NAMALWA (cell line): ENCODE measurements at places on chromosomes 4 and X.

DNA sequence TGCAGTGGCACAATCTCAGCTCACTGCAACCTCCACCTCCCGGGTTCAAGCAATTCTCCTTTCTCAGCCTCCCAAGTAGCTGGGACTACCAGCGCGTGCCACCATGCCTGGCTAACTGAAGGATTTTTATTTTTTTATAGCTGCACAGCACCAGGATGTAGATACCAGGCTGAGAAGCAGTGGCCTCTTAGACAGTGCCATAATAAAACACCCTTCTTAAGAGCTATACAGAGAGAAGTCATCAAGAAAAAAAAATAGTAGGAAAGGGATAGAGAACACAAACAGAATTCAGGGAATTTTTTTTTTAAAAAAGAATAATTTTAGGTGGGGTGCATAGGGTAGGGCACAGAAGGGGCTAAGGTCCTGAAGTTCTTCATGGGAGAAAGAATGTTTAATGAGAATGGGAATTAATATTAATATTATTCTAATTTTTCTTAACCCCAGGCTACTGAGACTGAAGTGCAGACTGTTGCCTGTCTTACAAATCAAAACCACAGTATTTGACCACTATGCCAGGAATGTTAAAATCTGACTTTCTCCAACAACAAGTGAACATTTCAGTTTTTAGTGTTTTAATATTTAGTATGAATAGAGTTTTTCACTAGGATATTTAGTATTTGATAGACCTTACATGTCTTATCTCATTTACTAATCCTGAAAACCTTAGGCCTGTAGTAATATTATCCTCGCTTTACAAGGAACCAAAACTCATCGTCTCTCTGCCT lies 146.7 kb downstream of the KCNIP4 start:
- DNase-seq, result no peak

GRCh38 chr4:159487284-159487747 lies 384.4 kb downstream of the RAPGEF2 start:
- peak; percentile 81 for DNase-seq

DNA sequence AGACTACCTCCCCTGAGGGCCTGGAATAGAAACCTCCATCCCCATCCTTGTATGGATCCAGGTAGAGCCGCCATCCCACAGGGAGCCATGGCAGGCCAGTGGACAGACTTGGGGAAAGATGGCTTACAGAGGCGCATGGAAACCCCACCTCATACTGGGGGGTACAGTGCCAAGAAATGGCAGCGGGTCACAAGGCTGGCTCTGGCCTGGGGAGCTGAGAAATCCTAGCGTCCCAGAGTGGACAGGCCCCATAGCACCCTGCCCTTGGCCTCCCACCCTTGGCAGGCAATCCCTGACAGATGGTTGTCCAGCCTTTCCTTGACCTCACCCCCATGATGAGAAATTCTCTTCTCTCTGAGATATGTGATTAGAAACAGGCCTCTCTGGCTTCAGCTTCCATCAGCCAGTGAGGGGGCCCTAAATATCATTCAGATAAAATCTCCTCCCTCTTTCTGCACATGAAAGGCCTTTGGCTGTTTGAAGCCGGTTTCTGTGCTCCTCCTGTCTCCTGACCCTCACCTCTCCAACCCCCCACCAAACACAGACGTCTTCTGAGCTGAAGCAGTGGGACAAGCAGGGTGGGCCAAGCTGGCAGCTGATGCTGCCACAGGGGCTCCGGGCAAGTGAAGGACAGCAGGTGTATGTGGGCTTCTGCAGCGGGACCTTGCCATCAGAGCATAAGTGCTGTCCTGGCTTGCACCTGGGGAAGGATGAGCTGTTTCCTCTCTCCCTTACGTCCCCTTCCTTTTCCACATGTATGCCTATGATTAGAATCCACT lies 204.4 kb upstream of the MAMLD1 start:
- DNase-seq, result no peak

- DNase-seq, result peak; percentile 34
Observed at GRCh38 chr4:152398060-152398459, 137.8 kb downstream of the FBXW7 start.

DNA sequence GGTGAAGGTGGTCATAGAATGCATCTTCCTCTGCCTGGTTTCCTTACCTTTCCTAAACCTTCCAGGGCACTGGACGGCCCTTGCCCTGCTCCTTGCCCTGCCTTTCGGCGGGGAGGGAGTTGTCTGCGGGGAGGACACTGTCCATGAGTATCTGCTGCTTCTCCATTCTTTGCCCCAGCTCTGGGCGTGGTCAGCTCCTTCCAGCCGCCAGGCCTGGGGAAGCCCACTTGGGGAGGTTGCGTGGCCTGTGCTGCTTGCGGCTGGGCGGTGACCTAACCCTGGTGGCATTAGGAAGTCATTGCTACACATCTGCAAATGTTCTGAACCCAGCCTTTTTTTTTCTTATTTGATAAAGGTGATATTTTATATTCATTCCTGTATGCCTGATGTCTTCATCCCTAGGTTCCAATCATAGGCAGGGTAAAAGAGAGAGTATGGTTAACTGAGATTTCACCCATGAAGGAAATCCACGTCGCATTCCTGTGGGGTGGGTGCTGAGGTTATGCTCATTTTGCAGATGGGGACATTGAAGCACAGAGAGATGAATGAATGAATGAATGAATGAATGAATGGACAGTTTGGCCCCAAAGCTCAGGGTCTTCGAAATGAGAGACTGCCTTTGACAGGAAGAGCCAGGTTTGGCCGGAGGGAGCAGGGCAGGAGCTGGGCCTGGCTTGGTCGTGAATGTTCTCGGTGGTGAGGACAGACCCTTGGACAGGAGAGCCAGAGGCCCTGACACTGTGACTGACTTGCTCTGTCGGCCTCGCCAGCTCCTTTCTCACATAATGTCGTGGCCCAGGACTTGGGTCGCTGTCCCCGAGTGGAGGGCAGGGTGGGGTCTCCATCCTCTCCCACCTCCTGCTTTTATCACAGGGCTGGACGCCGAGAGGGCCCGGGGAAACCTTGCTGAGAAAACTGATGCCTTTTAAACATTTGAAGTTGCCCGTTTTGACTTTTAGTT lies 57.8 kb upstream of the GPR78 start:
- no peak for DNase-seq

DNA sequence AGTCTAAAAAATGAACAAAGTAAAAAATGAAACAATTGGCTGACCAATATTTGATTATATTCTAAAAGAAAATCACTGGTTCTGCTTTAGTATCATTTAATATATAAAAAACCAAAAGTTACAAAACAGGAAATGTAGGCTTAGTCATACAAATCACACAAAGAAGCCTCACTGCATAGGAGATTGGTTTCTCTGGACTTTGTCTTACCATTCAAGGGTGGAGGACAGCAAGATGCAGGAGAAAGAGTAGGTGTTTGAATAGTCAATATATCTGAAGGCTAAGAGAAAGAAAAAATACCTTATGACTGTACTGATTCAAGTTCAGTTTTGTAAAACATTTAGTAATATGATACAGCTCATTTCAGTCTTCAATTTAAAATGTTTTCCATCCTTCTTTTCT lies 28.6 kb upstream of the TAF9B start:
- no peak for DNase-seq

- no peak for DNase-seq
Observed at GRCh38 chrX:13418126-13419097, 98.6 kb upstream of the ATXN3L start.

DNA sequence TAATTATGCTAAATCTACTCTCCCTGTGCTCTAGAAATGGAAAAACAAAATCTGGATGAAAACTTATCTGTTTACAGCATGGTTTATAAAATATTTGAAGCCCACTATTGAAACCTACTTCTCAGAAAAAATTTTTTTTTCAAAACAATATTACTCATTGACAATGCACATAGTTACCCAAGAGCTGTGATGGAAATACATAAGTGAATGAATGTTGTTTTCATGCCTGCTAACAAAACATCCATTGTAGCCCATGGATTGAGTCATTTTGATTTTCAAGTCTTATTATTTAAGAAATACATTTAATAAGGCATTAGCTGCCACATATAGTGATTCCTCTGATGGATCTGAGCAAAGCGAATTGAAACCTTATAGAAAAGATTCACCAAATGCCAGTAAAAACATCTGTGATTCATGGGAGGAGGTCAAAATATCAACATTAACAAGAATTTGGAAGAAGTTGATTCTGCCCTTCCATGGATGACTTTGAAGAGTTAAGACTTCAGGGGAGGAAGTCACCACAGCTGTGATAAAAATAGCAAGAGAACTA lies 144.7 kb upstream of the HHIP start:
- DNase-seq, result no peak

DNA sequence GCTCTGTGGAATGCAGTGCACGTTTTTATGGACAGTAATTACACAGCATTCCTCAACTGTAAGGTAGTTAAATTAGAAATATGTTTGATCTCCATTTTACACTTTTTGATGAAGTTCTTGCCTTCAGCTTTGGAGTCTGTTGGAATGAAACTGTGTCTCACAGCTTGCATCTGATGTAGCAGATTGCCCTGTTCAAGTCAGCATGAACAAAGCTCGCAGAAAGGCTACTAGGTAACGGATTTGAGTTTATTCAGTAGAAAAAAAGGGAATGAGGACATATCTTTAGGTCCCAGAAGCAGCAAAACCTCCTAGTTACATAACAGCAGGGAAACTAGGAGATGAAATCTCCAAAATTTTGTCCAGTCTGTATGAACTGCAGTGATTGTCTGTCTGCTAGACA lies 24.3 kb upstream of the CBLL2 start:
- DNase-seq, result no peak

GRCh38 chr4:158181906-158182305 lies 9.1 kb upstream of the GASK1B start:
- no peak for DNase-seq

GRCh38 chr4:162450531-162451035 lies 286.8 kb upstream of the FSTL5 start:
- DNase-seq, result no peak

- peak; percentile 66 for DNase-seq
Observed at GRCh38 chr4:7761720-7762119, 177.9 kb downstream of the AFAP1 start.

- peak; percentile 18 for DNase-seq
Observed at GRCh38 chrX:40303256-40304077, 205.7 kb upstream of the BCOR start.

DNA sequence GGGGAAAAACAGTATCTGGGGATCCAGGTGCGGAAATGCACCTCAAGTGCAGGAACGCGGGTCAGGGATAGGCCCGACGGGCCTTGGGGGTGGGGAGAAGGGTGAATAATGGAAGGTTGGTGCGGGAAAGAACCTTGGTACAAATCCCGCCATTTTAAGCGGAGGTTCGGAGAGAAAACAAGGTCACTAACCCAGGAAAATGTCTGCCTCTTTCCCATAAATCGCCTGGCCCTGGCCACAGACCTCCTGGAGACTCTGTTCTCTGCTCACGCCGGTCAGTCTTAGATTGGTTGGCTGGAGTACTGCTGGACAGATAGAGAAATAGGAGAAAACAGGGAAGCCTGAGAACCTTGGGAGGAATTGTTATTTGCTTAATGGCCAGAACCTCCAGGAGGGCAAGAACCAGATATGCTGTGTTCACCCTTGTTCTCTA lies 897 bp upstream of the FBXL5 start:
- DNase-seq, result no peak

DNA sequence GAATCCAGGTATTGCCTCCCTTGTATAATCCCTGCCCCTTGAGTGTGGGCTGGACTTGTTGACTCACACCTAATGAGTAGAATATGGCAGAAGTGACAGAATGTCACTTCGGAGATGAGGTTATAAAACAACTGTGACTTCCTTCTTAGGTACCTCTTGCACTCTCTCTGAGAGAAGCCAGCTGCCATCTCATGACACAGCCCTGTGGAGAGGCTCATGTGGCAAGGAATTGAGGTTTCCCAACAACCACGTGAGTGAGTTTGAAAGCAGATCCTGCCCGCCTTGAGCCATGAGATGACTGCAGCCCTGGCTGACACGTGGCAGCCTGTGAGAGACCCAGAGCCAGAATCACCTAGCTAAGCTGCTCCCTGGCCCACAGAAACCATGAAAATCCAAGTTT lies 13.5 kb downstream of the ASB11 start:
- no peak for DNase-seq

DNA sequence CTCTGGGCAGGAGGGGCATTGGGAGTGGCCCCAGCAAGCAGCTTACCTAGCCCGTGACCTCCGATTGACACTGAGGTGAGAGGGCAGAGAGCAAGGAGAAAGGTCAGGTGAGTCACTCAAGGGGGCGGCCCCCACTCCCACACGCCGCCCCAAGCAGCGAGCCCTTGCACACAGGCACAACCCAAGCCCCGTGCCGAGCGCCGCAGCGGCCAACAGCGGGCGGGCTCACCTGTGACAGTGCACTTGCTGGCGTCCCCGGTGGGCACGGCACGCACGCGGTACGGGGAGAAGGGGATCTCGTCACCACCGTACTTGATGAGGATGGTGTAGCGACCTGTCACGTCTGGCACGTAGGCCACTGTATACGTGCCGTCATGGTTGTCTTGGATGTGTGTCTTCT lies 17.2 kb downstream of the FLNA start:
- DNase-seq, result no peak

GRCh38 chr4:151599863-151600262 lies 160.9 kb downstream of the GATB start:
- DNase-seq, result no peak

- DNase-seq, result no peak
Observed at GRCh38 chr4:110532901-110533589, 57.1 kb downstream of the ENPEP start.

DNA sequence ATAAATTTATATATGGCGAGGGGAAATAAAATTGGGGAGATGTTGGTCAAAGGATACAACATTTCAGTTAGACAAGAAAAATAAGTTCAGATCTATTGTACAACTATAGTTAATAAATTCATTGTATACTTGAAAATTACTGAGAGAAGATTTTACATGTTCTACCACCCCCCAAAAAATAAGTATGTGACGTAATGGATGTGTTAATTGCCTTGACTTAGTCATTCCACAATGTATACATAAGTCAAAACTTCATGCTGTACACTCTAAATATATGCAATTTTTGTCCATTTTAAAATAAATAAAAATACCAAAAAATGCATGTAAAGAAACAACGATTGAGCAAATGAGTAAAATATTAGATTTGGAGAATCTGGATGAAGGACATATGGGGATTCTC lies 1.8 kb downstream of the USP11 start:
- DNase-seq, result no peak

DNA sequence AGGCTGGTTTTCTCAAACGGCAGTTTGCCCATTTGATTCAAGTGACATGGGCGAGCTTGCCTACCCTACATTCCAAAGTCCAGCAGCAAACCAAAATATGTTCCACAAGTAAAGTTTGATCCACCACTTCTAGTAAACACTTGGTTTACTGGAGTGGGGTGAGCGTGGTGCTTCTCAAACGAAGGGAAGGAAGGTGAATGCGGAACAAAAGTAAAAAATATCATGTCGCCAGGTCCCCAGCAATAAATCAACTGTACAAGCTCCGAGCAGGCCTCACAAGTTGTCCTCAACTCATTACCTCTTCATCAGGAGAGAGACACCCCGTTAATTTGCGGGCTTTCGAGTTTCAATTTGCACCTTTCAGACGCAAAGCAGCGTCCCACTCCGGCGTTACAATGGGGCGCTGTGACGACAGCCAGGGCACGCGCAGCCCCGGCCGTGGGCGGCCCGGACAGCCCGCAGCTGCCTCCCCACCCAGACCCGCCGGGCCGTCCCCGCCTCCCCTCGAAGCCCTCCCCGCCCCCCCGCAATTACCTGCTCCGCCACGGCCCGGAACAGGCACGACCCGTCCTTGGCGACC lies 1.0 kb downstream of the OTUD4 start:
- peak; percentile 79 for DNase-seq
